ENCODE measurements at places on chromosomes 3 and 15. TPM values are rescaled to one million over a fixed set of nuclear protein-coding genes. Genes with fewer than 3 reads are reported as not detected.

GRCh38 chr3:156109989-156110388 lies 10.4 kb upstream of the KCNAB1 start:
- no peak for DNase-seq

Gene SLC24A5
- total RNA-seq, result not detected

Gene TF
- 2.1 TPM for total RNA-seq

DNA sequence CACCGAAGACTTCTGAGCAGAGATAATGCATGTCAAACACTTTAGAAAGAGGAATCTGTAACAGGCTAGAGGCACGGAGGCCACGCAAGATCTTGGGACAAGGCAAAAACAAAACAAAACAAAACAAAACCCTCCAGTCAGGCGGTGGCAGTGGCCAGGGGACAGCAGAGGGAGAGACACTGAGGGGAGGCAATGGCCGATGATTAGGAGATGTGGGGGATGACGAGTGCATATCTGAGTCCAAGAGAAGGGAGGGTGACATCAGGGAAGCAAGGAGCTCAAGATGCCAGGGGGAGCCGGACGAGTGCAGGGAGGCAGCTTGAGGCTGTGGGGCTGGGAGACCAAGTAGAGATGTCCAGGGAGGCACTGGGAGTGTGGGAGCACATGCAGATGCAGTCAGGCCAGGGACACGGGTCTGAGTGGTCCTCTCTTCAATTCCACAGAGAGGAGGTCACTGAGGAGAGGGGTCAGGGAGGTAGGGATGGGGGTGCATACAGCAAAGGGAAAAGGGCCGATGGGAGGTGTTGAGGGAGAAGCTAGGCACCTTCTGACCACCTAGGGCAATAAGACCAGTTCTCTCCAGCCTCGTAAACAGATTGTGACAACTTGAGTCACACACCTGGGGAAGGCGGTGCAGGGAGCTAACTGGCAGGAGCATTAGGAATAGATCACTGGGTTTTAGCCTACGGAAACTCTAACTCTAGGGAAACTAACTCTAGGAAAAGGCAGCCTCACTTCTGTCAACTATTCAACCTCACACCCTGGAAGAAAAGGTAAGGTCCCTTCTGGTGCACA lies 29.6 kb downstream of the SLCO2A1 start:
- no peak for DNase-seq

Gene AADACL2
- total RNA-seq, result not detected

Gene CFAP91
- 5.8 TPM for total RNA-seq

GRCh38 chr15:23441204-23441603 lies 5.8 kb downstream of the GOLGA6L2 start:
- DNase-seq, result no peak

DNA sequence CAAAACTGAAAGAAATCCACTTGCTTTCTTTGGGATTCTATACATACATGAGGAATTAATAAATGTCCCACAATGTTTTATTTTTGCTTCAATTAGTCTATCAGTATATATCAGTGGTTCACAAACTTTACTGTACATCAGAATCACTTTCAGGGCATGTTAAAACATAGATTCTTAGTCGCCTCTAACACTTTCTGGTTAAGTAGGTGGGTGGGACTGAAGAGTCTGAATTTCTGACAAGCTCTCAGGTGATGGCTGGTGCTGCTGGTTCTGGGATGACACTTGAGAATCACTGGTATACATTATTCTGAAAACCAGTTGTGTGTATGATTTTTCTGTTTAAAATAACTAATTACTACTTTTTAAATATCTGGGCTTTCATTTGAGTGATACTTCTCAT lies 393.3 kb downstream of the TBC1D5 start:
- no peak for DNase-seq

Gene C3orf62
- total RNA-seq, result 8.9 TPM

Gene ATP8B4
- 29.2 TPM for total RNA-seq

GRCh38 chr3:178465260-178466180 lies 70.7 kb upstream of the KCNMB2 start:
- no peak for DNase-seq

DNA sequence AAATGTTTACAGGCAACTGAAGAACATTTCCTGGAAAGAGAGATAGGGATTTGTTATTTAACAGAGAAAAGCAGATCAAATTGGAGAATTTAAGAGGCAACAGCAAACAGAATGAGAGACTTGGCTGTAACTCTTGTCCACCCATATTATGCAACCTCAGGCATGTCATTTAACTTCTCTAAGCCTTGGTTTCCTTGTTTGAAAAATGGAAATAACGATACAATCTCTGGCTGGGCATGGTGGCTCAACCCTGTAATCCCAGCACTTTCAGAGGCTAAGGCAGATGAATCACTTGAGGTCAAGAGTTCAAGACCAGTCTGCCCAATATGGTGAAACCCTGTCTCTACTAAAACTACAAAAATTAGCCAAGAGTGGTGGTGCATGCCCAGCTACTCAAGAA lies 23.7 kb downstream of the ARRDC4 start:
- no peak for DNase-seq

DNA sequence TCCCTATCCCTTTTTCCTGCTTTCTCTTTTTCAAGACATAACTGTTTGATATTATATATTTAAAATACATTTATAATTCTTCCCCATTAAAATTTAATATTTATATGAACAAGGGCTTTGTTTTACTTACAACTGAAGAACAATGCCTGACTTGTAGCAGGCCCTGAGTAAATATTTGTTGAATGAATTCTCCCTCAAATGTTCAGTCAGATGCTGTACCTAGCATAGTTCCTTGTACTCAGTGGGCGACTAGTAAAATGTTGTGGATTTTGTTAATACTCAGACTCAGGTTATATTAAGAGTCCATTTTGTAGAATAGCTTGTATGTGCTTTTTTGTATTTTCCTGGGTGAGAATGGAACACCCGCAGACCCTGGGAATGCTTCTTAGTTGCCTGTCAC lies 69.1 kb downstream of the SEC22A start:
- DNase-seq, result no peak

DNA sequence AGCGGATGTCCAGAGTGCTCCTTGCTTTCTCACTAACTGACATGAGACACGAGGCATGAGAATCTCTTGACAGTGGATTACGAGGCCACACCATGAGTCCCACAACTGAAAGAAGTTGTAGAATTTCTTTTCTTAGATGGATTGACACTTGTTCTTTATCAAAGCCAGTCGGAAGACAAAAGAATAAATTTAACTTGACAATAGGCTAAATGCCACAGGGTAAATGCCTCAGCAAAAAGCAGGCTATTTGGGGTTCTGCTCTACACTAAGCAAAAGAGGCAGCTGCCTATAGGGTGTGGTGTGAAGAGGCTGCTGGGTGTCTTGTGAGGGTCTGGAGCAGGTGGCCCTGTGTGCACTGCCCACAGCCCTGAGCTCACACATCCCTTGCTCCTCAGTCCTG lies 135.1 kb upstream of the SEMA6D start:
- DNase-seq, result no peak

Gene MOBP
- total RNA-seq, result not detected

DNA sequence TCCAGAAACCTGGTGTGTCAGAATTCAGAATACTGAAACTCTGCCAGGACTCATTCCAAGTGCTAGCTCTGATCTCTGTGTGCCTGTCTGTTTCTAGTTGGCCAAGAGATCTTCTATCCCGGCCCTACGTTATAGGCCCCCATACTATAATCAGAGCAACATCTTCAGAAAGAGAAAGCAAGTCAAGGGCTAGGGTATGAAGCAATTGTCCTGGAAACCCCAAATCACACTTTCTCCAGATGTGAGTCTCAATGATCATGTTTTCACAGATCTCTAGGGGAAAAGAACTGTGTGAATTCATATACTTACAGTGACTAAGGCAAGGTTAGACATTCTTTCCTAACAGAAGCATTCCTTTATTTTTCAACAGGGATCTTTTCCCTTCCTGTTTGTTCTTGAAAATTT lies 309.7 kb downstream of the SLC9A9 start:
- no peak for DNase-seq

Gene TMC3
- total RNA-seq, result 1.4 TPM

- no peak for DNase-seq
Measured at GRCh38 chr15:40550341-40551037, 14.4 kb downstream of the CCDC32 start.

Measured in ureter (tissue), 1 donor.